ENCODE measurements at places on chromosomes 12 and 14. TPM values are rescaled to one million over a fixed set of nuclear protein-coding genes. Genes with fewer than 3 reads are reported as not detected.

DNA sequence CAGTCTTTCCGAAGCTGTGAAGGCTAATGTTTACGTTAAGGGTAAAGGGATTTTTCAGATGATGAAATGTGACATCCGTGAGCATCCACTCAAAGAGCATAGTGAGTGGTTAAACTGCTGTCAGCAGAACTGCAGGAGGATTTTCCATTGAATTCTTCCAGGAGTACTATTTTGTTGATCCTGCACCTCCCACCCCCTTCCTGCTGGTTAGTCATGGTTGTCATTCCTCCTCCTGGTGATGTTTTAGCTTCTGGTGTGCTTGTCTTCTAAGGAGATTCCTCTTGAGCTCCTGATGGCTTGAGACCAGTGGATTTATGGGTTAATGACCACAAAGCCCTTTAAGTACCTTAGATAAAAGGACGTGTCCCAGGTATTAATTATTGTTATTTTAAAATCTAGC lies 2.4 kb upstream of the GPRC5D start:
- DNase-seq: no peak

DNA sequence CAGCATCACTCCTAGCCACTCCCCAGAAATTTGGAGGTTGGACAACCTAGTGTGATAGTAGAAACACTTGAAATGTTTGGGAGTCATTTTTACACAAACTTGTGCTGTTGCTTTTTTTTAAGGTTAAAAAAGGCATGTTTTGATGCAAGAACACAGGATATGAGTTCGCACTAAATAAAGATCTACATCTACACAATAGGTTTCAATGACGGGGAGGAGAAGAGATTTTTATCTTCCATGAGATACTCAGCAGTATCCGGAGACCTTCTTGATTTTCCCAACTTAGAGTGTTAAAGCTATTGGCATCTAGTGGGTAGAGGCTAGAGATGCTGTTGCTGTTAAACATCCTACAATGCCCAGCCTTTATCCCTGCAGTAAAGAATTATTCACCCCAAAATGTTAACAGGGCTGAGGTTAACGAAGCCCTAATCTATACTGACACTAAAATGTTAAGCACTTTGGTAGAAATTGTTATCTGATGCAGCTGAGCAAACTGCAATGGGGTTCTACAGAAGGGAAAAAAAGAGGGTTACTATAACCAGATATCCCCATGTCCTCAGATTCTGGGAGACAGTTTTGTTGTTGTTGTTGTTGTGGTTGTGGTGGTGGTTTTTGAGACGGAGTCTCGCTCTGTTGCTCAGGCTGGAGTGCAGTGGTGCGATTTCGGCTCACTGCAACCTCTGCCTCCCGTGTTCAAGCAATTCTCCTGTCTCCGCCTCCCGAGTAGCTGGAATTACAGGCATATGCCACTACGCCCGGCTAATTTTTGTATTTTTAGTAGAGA lies 14.0 kb upstream of the PCNX1 start:
- DNase-seq: no peak

ADAMTS20 gene
- 0.81 TPM for polyA plus RNA-seq

DNA sequence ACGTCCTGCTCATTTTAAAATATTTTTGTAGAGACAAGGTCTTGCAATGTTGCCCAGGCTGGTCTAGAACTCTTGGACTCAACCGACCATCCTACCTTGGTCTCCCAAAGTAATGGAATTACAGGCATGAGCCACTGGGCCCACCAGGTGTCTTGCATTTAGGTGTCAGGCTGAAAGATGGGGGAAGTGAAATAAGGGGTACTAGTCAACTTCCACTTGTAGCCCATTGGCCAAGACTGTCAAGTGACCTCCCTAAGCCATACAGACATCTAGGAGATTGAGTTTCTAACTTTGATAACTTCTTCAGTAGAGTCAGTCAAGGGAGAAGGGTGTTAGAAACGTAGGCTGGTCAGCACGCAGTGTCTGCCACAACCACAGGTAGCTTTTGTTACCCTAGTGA lies 32.0 kb downstream of the ARF6 start:
- DNase-seq: no peak

DNA sequence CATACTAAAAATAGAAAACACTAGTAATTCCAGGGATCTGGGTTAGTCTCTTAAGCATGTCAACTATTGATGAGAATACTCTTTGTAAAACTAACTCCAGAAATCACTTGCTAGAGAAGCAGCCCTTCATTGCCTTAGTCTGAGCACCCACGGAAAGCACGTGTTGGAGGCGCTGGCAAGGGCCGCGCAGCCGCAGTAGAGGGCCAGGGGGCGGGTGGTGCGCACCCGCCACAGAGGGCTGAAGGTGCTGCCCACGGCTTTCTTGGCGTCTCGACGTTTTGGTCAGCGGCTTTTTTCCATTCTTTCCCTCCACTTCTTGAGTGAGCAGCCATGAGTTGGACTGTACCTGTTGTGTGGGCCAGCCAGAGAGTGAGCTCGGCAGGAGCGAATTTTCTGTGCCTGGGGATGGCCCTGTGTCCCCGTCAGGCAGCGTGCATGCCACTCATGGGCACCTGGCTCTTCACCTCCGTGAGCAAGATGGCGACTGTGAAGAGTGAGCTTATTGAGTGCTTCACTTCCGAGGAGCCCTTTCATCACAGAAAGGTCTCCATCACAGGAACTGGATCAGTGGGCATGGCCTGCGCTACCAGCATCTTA lies 68.4 kb upstream of the PPM1H start:
- DNase-seq: no peak

DNA sequence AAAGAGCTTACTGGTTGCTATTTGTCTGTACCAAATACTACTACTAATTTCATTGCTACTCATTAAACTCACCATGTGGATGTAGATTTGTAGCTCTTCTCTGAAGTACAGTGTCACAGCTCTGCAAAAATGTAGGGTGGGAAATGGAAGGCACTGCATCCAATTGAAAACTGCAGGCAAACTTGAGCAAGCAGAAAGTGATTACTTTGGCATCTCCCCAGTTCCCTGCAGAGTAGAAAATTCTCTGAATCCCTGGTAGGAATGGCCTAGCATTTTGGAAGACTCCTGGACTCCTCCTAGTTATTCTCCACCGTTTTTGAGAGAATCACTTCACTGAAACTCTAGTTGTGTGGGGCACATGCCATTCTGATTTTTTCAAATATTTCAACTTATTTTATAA lies 239.1 kb downstream of the DIO2 start:
- DNase-seq: no peak

CLEC6A gene
- 0.16 TPM for polyA plus RNA-seq

DNA sequence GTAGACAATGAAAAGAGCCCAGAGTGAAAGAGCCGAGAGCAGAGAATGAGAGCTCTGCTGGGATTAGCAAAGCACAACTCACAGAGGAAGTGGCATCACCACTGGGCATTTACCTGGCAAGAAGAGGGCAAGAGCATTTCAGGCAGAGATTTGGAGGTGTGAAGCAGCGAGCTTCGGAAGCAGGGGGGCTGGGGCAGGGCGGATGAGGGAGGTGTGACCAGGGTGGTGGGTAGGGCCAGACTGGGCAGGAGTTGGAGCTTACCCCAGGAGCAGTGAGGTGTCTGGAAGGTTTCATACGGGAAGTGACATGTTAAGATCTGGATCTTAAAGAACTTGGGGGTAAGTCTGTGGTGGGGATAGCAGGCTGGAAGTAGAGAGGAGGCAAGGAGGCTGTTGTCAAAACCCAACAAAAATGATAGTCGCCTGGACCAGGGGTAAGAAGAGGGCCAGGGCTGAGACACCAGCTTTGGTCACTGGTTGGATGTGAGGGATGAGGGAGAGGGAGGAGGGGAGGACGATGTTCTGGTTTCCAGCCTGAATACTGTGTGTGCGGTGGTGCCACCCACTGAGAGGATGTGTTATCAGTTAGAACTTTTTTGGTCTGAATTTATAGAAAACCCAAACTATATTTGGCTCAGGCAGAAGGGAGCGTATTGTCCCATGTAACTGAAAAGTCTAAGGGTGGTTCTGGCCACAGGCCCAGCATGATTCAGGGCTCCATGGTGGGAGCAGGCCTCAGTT lies 5.2 kb downstream of the SMIM41 start:
- DNase-seq: no peak

DNA sequence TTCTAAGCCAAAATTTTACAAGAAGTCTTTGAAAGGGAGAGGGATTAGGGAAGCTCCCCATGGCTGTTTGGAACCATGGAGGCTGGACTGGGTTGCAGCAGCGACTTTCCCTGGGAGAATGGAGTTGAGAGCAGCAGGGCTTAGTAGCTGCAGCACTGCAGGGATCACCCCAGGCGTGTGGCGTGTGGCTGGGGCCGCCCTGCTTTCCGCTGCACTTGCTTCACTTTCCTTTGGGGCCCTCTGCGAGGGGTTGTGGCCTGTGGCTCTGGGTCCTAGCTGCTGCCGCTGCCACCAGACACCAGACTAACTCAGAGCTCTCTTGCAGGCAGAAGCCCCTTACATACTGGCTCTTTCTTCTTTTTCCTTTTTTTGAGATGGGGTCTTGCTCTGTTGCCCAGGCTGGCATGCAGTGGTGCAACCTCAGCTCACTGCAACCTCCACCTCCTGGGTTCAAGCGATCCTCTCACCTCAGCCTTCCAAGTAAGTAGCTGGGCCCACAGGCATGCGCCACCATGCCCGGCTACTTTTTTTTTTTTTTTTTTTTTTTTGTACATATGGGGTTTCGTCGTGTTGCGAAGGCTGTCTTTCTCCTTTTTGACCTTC lies 25.4 kb downstream of the CCDC62 start:
- DNase-seq: no peak

GRCh38 chr14:26332966-26333365 lies 264.9 kb downstream of the NOVA1 start:
- DNase-seq: no peak

MYO1H gene
- polyA plus RNA-seq: 2.5 TPM

- DNase-seq: no peak
These were observed 280.9 kb downstream of the CACNA1C start for GRCh38 chr12:2333491-2334195.

DNA sequence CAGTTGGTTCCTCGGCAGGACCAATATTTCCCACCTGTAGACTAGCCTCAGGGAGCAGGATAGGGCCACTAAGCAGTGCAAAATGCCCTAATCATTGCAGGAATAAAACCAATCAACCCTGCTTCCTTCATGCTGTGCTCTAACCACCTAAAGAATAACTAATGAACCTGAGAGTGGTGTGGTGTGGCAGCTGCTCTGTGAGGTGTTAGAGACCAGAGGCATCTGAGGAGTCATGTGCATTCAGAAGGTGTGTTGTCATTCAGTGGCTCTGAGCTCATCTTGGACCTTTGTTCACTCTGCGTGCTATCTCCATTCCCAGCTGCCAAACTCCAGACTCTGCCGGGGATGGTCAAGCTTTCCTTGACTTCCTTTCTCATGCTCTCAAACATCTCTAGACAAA lies 136.7 kb upstream of the EGLN3 start:
- DNase-seq: no peak

DNA sequence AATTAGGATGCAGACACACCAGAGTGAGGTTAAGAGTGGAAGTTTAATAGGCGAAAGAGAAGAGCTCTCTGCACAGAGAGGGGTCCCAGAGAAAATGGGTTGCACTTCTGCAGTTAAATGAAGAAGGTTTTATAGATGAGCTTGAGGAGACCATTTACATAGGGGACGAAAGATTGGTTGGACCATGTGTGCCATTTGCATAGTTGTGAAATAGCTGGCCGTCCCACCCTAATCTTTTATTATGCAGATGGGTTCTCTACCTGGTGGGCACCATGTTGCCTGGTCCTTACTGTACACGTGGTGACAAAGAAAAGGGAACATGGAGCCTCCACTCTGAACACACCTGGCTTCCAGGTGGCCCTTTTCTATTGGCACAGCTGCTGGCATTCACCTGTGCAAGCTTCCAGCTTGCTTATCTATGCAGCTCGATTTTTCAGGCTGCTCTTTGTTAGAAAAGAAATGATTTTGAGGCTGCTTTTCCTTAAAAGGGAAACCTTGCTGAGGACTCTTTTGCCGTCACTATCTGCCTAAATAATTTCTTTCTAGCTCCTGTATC lies 67.1 kb upstream of the SRSF5 start:
- DNase-seq: no peak

PDZRN4 gene
- 7.6 TPM for polyA plus RNA-seq

PLA2G1B gene
- 0.91 TPM for polyA plus RNA-seq

- DNase-seq: no peak
These were observed 62.5 kb upstream of the NCOR2 start for GRCh38 chr12:124629789-124630480.

SSPN gene
- 14.2 TPM for polyA plus RNA-seq

- no peak for DNase-seq
These were observed 15.9 kb upstream of the HHIPL1 start for GRCh38 chr14:99628887-99629618.

DNA sequence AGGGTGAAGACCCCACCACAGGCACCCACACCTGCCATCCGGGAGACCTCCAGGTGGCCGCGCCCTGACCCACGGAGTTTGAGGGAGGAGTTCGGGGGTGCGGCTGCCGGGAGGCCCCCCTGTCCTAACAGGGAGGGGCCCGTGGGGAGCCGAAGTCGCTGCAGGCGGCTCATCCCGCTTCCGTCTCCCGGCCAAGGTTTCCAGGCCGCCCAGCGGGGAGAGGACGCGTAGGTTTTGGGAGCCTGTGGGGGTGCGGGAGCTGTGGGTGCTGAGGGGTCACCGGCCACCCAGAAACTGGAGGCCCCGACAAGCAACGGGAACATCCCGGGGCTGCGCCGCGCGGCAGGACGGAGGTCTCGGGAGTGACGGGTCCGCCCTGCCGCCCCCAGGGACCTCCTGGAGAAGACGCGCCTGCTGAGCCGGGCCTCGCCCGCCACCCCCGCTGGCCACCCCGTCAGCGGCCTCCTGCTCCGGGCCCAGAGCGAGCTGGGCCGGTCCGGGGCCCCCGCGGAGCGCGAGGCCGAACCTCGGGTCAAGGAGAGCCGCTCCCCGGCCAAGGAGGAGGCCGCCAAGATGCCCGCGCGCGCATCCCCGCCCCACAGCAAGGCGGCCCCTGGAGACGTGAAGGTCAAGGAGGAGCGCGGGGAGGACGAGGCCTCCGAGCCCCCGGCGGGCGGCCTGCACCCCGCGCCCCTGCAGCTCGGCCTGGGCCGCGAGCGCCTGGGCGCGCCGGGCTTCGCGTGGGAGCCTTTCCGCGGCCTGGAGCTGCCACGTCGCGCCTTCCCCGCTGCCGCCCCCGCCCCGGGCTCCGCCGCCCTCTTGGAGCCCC lies 27.6 kb downstream of the LRCOL1 start:
- DNase-seq: no peak
